ENCODE measurements at places on chromosomes 16 and 17.

DNA sequence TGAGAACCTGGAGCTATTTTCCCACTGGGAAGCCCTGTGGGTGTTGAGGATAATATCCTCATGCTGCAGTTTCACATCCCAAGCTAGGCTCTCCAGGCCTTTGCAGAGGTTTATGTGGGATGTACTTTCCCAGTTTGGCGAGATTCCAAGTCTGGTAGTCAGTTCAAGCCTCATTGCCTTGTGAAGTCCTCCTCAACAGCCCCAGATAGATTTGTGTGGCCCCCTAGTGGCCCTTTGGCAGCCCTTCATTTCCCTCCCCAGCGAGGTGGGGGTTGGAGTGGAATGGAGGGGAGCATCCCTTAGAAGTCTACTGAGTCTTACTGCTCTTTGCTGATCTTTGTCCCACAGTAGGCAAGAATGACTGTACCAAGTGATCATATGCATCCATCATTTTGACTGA, 137.9 kb downstream of the CDH11 start:
- peak; percentile 44 for DNase-seq

- no peak for DNase-seq
These were observed 14.1 kb downstream of the ZFP3 start for GRCh38 chr17:5092218-5093010.

DNA sequence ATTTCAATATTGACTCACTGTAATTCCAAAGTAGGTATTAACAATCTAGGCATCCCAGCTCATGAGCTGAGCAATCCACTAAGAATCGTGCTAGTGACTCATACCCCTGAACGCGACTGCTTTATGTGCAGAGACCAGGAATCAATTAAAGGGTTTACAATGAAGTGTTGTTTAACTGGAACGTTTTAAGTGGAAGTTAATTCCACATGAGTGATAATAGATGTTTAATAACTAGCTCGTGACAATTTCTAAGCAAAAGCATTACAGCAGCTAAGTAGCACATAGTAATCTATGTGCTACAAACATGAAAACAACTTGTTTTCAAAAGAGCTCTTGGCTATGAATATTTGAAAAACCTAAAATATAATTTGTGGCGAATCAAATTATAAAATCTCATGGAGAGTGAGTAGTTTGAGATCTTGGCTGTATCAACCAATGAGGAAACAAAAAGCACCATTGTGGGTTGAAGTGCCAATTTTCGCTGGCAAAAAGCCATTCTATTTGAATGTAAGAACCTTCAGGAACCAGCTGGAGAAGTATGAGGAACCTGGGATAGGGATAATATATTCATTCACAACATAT, 9.4 kb downstream of the GJC1 start:
- no peak for DNase-seq

DNA sequence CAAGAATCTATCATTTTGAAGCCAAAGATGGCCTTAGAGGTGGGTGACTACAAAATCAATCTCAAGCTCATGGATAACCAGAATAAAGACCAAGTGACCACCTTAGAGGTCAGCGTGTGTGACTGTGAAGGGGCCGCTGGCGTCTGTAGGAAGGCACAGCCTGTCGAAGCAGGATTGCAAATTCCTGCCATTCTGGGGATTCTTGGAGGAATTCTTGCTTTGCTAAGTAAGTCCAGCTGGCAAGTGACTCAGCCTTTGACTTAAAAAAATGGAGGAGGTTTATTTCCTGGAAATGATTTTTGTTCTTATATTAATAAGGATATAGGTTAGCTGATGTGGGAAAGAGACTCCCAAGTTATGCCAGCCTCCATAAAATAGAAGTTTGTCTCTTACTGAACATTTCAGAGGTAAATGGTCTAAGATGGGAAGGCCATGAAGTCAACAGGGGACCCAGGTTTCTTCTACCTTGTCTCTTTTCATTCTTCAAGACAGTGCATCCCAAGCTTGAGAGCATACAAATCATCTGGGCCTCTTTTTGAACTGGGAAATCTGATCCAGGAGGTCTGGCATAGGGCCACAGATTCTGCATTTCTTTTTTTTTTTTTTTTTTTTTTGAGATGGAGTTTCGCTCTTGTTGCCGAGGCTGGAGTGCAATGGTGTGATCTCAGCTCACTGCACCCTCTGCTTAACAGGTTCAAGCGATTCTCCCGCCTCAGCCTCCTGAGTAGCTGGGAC, 19.8 kb upstream of the TANGO6 start:
- peak; percentile 46 for DNase-seq

DNA sequence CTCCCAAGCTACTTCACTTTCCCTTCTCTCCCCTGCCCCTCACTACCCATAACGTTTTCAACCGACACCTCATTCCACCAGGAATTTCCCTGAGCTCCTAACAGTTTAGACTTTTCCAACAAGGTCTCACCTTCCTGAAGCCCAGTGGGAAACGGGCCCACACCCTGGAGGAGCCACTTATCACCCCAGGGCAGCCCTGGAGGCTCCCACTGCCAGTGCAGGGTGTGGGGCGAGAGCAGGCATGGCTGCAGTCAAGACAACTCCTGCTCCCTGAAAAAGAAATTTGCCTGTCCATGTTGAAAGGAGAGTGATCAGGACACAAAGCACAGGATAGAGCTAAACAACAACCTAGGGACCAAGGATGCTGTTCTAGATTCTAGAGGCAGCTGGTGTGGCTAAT, 1.7 kb upstream of the CCNF start:
- peak; percentile 14 for DNase-seq

- no peak for DNase-seq
These were observed 44.1 kb upstream of the GRIN2A start for GRCh38 chr16:10226141-10226986.

GRCh38 chr16:87586201-87586782, 16.0 kb upstream of the JPH3 start:
- peak; percentile 56 for DNase-seq

GRCh38 chr16:17940584-17941364, 395.8 kb downstream of the NPIPA8 start:
- no peak for DNase-seq

GRCh38 chr16:77437859-77438258, 3.0 kb upstream of the ADAMTS18 start:
- peak; percentile 26 for DNase-seq

DNA sequence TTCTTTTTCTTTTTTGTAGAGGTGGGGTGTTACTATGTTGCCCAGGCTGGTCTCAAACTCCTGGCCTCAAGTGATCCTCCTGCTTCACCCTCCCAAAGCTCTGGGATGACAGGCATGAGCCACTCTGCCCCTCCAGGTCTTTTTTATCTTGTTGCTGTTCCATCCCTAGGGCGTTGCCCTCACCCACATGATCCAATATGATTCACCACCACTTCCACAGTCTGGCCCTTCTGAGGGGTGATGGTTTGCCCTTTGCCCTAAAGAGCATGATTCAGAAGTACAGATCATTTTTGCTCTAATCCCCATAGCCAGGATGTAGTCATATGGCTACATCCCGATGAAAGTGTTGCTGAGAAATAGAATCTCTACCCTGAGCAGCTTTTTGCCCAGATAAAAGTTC, 18.8 kb downstream of the STX4 start:
- no peak for DNase-seq

GRCh38 chr16:88740727-88741055, 34.4 kb downstream of the CTU2 start:
- DNase-seq, result no peak

- DNase-seq, result no peak
These were observed 153.4 kb upstream of the PLCG2 start for GRCh38 chr16:81625544-81626153.

- DNase-seq, result no peak
These were observed 12.8 kb downstream of the BAHCC1 start for GRCh38 chr17:81408049-81408448.

GRCh38 chr16:77295896-77296295, 96.7 kb downstream of the SYCE1L start:
- DNase-seq, result no peak

DNA sequence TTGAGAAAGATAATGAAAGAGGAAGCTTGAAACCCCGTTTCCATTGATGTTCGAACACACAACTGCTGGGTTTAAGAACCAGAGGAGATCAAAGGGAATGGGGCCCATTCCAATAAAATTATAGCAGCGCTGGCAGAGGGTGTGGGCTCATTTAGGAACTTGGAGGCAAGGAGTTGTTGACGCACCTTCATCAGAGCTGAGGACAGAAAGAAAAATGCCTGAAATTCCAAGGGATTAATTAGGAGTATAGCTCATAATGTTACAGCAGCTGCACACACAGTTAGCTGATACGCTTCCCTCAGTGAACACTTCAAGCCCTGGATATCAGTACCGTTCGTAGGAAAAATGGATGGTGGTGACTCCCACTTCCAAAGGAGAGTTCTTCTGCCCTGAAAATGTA, 127.2 kb downstream of the AXIN2 start:
- no peak for DNase-seq

Data from H7 (cell line).